Right lung (tissue), 10 donors: ENCODE measurements at places on chromosomes 2 and 18.

DNA sequence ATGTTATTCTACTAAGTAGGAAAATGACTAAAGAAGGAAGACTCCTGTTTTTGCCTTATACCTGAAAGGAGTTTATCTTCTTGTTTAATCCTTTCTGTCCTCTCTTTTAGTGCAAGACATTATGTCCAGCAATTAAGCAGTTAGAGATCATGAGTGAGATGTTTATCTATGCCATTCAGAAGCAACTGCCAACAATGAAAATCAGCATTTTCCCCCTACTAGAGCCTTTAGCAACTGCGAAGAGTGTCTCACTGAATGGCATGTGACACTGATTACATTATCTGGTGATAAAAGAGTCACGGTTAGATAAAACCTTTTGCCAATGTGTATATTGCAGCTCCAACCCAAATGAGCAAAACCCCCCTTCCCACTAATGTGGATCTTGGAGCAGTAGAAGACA, 357.7 kb upstream of the SYT4 start:
- no peak for DNase-seq

DNA sequence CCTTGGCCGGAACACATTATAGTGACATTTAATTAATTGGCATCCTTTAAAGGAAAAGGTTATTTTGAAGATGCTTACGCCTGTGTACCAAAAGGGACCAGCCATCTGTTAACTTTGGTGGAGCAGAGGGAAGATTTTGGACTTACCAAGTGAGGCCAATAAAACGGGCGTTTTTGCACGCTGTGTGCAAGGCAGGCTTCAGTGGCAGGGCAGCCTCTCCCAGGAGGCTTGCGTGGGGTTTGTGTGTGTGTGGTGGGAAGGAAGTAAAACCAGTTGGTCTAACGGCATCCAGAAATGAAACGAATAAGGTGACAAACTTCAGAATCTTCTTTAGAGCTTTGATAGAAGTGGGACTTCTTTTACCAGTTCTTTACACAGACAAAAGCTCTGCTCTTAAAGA, 191.7 kb downstream of the PRKCE start:
- DNase-seq: no peak

GRCh38 chr2:131113566-131114227, 8.6 kb downstream of the PLEKHB2 start:
- DNase-seq: no peak

DNA sequence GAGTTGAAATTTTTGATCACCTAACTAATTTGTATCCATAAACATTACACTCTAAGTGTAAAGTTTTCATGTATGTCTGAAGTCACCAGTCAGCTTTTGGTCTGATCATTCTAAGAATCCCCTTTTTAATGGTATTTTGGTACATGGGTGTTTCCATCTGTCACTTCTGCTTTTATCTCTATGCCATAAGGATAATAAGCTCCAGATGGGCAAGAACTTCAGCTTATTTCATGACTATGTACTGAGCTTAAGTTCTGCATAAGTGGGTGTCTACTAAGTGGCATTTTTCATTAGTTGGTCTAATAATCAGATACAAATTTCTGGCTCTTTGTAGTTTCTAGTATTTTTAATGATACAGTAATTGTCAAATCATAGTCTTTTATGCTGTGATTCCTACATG, 20.4 kb downstream of the UBXN4 start:
- DNase-seq: no peak

DNA sequence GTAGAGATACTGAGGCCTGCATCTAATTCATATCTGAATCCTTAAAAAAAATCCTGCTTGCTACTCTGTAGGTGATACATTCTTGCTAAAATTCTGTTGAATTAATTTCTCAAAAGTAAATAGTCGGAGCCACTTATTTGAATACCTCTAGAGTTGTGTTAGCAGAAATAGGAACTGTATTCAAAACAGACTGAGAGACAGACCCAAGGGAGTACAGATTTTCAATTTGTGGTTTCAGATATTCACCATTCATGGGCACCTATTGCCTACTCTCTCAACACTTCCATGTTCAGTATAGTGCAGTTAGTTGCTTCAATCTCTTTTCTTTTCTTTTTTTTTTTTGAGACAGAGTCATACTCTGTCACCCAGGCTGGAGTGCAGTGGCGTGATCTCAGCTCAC, 46.6 kb upstream of the CTLA4 start:
- no peak for DNase-seq

DNA sequence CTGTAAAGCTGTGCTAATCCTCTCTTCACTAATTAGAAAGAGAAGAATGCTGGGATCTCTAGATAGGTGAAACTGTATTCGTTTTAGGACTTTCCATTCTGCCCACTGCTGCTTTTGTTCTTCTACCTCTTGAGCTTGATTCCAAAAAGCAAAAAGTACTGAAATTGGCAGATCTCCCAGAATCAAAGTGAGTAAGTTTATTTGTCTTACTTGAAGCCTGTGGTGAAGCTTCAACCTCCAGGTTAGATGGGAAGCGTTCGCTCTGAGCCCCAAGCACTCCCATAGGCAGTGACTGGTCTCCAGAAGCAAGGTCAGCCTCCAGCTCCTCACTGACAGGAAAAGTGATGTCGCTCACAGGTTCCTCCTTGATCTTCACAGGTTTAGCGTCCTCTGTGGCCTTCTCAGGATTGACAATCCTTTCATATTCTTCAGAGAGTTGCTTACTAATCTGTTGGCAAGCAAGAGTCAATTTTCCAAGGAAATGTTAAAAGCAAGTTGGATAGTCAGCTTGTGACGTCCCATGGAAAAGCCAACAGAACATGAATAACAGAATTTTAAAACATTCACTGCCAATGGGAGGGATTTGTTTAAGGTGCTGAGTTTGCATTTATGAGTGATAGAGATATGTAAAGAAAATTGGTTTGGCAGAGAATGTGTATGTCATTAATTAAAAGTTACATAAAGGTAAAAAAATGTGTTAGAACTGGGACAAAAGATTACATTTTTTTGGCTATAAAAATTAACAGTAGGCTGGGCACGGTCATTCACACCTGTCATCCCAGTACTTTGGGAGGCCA, 8.1 kb downstream of the SUPT7L start:
- DNase-seq: no peak

- no peak for DNase-seq
Measured at GRCh38 chr18:9561759-9562158, 52.6 kb downstream of the PPP4R1 start.

DNA sequence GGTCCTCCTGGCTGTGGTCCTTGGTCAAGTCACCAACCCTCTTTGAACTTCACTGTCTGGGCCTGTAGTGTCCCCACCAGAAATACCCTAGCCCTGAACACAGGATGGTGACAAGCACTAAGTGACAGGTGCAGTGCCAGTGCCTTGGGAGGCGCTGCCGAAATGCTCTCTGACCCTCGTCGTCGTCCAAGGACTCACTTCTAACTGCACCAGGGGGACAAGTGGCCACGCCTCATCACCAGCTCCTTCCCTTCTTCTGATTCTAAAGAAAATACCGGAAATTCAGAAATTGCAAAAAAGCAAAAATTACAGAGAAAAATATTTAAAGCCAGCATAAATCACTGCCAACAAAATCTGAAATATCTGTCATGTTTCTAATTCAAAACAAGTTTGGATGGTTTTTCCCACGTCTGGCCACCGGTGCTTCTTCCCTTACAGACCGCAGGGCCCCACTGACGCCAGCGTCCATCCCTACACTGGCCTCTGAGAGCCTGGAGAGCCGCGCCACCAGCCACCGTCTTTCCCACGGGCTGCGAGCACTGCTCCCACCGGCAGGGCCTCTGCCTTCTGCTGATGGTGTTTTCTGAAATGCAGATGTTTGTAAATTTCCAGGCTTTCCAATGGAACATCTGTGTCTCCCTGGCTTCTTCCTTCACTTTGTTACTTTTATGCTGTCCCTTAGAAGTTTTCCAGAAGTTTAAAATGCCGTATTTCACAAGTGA, 37.4 kb upstream of the GPC1 start:
- DNase-seq: no peak

DNA sequence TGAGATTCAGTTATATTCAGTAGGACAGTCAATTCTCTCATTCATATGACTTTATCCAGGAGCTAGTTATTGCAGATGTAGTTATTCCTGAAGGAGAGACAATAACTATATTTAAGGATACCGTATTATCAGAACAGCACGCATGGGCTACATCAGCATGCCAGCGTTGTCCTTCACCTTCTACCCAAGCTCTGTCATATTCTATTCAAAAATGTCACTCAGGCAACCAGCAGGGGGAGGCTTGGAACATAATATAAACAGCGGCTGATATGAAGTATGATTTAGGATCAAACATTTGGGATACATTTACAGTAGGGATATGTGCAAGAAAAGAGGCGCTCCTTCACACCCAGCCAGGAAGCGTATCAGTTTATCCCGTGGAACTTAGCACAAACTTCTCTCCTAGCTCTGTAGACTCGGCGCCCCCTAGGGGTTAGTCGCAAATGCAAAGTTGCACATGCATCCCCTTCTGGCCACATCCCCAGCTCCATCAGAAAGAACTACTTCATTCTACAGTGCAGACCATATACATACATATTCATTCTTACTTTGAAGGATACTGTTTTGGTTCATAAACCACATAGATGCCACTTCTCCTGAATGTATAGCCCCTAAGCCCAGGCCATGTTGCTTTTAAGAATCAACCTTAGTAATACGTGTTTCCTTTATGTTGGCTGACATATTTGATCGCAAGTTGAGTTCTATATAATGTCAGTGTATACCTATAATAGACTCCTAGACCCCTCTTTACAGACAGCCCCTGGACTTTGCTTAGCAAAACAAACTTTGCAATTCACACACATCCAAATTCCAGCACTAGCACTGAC, 759.4 kb downstream of the ADCYAP1 start:
- no peak for DNase-seq

- no peak for DNase-seq
Measured at GRCh38 chr2:169011698-169012097, 19.4 kb downstream of the ABCB11 start.

DNA sequence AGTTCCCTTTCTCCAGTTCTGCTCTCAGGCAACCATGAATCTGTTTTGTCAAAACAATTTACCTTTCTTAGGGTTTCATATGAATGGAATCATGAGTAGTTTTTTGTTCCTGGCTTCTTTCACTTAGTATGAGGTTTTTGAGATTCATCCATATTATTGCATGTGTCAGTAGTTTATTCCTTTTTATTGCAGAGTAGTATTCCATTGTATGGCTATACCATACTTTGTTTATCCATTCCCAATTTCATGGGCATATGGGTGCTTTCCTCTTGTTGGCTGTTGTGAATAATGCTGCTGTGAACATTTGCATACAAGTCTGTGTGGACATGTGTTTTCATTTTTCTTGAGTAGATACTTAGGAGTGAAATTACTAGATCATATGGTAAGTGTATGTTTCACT, 46.0 kb downstream of the SANBR start:
- DNase-seq: no peak

GRCh38 chr2:232239951-232240681, 138.4 kb upstream of the ALPP start:
- DNase-seq: no peak

DNA sequence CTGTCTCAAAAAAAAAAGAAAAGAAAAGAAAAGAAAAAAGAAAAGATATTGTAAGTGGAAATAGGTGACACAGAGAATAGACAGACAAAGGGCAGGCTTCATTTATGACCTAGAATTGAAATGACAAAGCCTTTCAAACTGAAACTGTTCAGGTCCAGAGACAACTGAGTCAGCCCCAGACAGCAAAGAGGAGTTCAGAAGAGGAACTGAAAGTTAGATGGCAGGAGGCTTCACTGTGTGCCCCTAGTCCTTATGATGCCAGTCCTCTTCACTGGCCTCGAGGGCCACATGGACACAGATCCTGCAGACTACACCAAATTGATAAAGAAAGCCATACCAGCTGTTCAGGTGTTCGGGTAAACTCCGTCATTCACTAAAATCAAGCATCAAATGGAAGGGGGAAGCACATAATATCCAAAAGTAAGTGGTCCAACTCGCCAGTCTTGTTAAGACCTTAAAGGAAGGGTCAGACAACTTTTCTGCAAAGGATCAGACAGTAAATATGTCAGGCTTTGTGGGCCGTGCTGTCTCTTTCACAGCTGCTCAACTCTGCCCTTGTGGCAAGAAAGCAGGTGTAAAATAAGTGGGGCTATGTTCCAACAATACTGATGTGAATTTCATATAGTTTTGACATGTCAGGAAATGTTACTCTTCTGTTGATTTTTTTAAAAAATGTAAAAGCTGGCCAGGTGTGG, 231.9 kb upstream of the MGAT5 start:
- DNase-seq: no peak

- DNase-seq: no peak
Measured at GRCh38 chr2:26191316-26192159, 18.6 kb downstream of the GAREM2 start.

DNA sequence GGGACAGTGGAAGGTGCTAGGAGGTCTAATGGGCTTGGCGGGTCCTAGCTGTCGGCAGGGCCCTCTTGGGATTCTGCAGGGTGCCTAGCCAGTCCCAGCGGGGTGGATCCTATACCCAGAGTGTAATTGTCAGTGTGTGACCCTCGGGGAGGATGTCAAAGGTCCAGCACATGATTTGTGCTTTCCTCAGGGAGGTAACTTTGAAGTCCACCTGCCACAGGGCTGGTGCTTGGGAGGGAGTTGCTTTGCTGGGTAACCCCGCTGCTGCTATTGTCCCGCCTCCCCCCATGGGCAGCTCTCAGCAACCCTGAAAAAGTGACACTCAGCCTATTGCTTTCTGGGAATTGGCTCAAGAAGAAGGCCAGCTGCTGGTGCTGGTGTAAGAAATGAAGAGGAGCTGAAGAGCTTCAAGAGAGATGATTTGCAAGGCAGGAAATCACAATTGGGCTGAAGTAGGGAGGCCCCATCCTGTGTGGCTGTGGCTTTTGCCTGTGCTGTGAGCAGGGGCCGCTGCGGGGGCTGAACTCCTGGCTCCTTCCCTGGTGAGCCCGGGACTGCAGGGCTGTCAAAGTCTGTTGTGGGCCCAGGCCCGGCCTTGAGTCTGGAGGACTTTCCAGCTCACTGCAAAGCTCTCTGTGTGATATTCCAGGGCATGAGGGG, 36.4 kb downstream of the EMILIN2 start:
- peak; percentile 50 for DNase-seq

- DNase-seq: no peak
Measured at GRCh38 chr2:84071050-84071449, 388.0 kb downstream of the SUCLG1 start.

GRCh38 chr18:46319783-46320182, 215.6 kb downstream of the HAUS1 start:
- DNase-seq: no peak
